ENCODE measurements at places on chromosomes 16 and 17. TPM values are rescaled to one million over a fixed set of nuclear protein-coding genes. Genes with fewer than 3 reads are reported as not detected.

GRCh38 chr16:19524616-19525384 is 1.1 kb downstream of the CCP110 start:
- DNase-seq = no peak

- no peak for DNase-seq
Observed at GRCh38 chr16:82855471-82855870, 228.7 kb downstream of the CDH13 start.

GRCh38 chr17:74599023-74599399 is 6.9 kb upstream of the CD300LD start:
- DNase-seq = no peak

GRCh38 chr16:71432906-71433305 is 8.9 kb downstream of the TLE7 start:
- DNase-seq = no peak

The BFAR gene
- total RNA-seq = 49.4 TPM

The KRTAP2-3 gene
- not detected for total RNA-seq

DNA sequence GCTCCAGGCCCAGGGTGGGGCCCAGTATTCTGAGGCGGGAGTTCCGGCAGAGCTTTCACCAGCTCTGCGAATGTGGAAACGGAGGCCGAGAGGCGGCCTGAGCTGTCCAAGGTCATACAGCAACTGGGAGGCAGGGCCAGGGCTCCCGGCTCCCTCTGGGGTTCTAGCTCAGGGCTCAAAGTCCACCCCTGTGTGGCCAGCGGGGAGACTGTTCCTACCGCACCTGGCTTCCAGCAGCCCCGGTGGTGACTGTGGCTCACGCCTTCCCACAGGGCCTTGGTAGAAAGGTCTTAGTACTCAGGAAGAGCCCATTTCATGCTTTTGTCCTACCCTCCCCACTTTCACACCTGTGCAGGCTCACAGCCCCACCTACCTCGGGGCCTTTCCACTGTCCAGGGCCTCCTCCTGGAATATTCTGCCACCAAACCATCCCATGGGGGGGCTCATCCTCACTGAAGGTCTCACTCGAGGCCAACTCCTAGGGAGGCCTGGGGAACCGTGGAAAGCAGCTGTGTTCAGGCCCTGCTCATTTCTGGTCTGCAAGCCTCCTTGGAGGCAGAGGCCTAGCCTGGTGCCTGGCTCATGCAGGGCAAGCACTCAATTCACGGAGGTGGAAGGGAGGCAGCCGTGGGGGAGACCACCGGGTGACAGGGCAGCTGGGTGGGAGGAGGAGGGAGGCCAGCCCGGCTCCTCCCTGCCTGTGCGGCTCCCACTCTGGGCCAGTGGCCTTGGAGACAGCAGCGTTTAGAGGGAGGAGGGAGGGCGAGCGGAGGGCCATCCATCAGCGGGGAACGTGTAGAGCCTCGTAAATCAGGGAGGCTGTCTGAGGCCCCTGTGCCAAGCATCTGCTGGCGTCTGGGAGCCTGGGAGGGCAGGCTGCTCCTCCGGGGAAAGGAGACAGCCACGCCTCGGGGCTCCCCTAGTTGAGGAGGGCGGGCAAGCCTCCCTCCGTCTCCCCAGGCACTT is 12.7 kb upstream of the DOC2B start:
- no peak for DNase-seq

- DNase-seq = no peak
Observed at GRCh38 chr17:47352848-47353247, 29.1 kb downstream of the EFCAB13 start.

The PYY gene
- total RNA-seq = 1.1 TPM

GRCh38 chr16:57186872-57187854 is 1.0 kb downstream of the RSPRY1 start:
- DNase-seq = peak; percentile 55

The NPIPB9 gene
- 2.8 TPM for total RNA-seq

The PKMYT1 gene
- total RNA-seq = not detected

DNA sequence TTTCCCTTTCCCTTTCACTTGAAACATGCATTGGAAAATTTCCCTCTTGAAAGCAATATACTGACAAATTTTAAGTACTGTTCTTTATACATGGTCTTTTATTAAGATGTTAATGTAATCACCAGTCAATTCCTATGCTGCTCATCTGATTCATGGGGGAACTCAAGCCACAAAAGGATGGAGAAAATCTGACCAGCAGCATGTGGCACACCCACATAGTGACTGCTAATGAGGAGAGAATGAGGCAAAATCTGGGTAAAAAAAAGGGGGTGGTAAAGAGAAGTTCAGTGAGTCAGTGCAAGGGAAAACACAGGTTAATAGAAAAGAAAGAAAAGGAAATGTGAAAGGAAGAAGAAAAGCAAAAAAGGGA is 11.3 kb downstream of the RFFL start:
- DNase-seq = no peak

The CCL8 gene
- total RNA-seq = not detected

DNA sequence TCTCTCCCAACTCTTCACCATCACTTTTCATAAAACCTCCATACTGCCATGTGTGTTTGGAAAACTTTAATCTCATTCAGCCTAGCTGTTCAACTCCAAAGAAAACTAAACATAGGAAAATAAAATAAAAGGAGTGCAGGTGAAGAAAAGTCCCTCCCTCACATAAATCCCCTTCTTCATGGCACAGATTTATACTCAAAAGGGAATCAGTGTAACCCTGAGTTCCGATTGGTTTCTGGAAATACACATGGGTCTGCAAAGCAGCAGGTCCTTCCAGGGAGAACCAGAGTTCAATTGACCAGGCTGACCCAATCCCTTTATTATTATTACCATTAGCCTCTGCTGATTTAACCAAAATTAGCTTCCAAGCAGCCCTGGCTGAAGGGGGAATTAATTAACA is 8.9 kb upstream of the HOXB2 start:
- no peak for DNase-seq

DNA sequence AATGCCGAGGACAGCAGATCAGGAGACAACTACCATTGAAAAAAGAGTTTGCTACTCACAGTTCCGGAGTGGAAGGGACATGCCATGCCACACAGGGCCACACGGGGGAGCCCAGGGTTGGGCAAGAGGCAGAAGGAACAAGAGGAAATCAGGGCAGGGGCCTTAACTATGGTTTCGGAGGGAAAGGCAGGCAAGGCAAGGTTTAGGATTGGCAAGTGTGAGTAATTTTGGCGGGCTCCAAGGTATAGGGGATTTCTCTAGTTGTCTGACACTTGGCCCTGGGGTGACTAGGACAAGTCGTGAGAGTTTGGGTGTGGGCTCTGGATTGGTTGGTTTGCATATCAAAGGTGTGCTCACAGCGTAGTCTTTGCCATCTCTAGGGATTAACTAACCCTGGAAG is 27.0 kb upstream of the NTN1 start:
- no peak for DNase-seq

DNA sequence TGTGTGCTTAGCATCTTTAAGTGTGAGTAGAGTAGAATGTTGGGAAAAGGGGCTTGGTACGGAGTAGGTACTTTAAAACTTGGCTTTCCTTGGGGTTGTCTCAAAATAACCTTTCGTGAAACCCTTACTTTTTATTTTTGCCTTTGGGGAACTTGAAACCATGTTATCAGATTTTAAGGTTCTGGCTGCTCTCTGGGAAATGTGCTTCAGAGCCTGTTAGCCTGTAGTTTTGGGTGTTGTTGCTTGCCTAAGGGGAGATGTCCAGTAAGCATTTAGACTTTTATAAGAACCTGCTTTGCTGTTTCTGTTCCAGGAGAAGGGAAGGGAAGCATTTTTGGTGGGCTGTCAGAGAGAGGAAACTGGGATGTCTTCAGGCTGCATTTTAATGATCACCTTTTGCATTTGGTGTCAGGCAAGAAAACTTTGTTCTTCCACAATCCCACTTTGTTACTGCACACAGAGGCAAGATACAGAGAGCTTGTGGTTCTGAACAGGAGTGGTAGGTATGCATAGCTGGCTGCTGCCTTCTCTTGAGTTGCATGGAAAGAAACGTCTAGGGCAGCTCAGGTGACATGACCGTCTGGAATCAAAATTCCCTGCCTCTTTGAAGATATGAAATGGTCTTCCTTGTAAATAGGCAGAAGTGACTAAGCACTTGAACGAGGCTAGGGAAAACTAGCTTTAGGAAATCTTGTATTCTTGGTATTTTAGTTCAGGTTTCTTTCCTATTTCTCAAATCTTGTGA is 1.7 kb downstream of the RABEP1 start:
- no peak for DNase-seq

The TMUB2 gene
- total RNA-seq = 36.1 TPM

The MFAP4 gene
- 121 TPM for total RNA-seq

The CES3 gene
- total RNA-seq = 0.45 TPM

DNA sequence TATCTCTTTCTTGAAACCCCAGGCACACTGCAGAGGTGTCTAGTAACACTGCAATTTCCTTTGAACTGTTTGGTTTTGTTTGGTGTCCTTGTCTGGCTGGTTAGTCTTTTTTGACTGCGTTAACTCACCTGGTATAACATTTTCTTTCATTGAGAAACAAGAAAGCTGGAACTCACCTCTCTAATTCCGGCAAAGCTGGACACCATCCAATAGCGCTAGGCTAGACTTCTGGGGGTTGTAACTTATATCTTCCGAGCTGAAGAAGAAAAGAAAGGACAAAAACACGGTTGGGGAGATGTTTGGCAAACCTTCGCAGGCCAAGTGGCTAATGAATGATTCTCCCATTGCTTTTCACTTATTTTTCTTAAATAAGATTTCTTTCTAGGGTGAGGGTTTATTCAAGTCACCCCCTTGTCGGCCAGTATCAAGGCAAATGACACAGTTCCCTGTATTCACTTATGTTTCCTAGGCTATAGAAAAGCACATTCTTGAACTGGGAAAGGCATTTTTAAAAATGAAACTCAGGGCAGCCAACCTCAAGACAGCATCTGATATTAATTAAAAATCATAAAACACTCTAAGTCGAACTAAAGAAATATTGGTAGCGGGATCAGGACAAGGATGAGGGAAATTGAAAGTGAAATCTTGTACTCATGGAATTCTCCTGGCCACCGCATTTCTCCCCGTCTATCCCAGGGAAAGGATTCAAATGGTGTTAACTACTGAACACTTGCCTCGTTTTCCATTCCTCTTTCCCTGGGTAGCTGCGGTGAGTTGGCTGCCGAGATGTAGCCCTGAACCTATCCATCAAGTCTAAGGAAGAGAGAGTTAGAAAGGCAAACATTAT is 95.9 kb upstream of the ZFHX3 start:
- DNase-seq = no peak

The PIPOX gene
- 1.3 TPM for total RNA-seq

The MILR1 gene
- total RNA-seq = 16.4 TPM

- DNase-seq = no peak
Observed at GRCh38 chr17:55734128-55734781, 11.6 kb upstream of the TMEM100 start.

The RAB26 gene
- total RNA-seq = not detected

DNA sequence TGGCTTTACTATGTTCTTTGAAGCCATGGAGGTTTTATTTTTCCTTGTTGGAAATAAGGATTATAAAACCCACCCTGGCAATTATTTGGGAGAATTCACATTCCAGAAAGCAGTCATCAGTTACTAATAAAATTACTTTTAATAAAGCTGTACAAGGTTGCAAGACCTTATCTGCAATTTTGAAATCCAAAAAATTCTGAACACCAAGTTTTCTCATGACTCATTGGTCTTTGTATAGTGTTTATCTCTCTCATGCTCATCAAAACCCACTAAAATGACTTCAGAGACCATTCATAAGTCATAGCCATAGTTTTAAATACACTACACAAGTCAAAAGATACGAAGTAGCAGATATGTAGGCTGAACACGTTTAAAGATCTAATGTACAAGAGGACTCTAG is 6.0 kb upstream of the KRT38 start:
- DNase-seq = no peak

DNA sequence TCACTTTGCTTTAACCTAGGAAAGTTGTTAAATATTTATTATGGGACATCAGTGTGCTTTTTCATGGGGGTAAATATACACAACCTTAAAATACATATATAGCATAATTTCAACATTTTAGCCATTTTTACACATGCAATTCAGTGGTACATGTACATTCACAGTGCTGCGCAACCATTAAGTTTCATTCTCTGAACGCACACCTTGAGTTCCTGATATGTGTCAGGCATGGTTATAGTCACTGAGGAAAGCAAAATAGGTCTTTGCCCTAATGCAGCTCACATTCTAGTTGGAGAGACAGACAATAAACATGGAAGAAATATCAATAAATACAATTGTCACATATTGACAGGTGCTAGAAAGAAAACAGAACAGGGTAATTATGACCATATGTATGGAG is 12.8 kb upstream of the CNEP1R1 start:
- DNase-seq = no peak

The MYH8 gene
- total RNA-seq = not detected

- no peak for DNase-seq
Observed at GRCh38 chr17:16881239-16881924, 90.5 kb downstream of the TNFRSF13B start.

DNA sequence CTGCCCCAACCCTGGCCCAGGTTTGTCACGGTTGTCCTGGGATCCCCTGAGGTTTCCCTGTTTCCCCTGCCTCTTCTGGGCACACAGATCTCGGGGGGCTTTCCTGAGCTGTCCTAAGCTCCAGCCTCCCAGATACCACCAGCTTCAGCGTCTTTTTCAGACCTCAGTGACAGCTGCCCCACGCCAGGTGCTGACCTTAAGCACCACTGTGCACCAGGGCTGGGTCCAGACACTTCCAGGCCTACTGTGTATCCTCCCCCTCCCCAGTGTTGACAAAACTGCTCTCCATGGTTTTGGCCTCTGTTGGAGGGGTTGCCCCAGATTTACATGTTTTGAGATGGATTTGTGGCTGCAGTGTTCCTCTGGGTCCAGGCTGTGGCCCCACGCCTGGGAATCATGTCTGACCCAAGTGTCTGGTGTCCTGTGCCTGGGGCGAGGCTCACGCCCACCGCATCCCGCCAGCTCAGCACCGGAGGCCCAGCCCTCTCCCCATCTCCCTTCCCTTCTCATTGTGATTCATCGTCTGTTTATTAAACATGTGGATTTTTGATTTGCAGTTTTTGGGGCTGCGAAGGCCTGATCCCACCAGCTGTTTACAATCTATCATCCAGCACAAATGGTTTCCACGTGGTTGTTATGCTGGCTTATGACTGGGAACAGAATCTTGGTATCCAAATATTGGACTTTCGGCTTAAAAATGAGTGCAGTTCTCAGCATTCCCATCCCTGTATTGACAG is 82.1 kb downstream of the METRNL start:
- DNase-seq = no peak

DNA sequence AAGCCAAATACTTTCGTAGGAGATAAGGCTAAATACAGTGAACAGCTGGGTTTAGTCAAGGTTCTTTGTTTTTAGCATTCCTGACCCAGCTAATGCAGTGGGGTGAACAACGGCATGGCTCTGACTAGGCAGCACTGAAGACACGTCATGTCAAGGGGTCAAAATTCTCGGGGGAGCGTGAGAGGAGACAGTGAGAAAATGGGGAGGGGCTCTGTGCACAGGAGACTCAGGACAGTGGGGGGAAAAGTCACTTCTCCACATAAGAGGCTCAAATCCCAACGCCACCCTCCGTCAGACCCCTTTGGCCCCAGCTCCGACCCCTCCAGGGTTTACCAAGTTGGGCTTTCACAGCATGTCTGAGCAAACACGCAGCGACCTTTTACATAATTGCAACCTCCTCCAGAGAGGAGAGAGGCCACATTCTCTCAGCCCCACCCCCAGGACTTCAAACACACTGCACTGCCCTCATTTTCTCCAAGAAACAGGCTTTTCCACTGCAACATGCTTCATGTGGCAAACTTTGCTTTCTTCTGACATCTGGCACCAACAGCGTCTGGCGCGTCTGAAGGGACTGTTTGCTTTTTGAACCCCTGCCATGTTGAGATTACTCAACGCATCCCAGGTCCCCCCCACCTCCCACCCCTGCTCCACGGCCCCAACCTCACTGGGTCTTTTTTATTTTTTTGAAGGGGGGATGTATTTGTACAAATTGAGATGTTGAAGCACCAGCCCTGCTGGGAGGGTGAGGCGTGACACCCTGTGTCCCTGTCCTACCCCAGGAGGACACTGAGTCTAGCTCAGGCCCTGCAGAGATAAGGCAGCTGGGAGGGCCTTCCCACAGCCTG is 30.0 kb downstream of the AXIN2 start:
- peak; percentile 86 for DNase-seq

All from ovary (tissue), 10 donors.